Tibial nerve (tissue), 4 donors: ENCODE measurements at places on chromosomes 16 and 17. TPM values are rescaled to one million over a fixed set of nuclear protein-coding genes. Genes with fewer than 3 reads are reported as not detected.

The CBLN1 gene
- not detected for total RNA-seq

- H3K4me3 ChIP-seq = no peak overlapping the region
- H3K4me1 ChIP-seq = no peaks in the 10 kb centered on the region
- peaks cover 37% of the 10 kb centered on the region for H3K36me3 ChIP-seq
- H3K27me3 ChIP-seq = no peaks in the 10 kb centered on the region
- no peak for DNase-seq
- no peak overlapping the region for H3K27ac ChIP-seq
Observed at GRCh38 chr16:58665200-58665599, 19.4 kb downstream of the SLC38A7 start.

DNA sequence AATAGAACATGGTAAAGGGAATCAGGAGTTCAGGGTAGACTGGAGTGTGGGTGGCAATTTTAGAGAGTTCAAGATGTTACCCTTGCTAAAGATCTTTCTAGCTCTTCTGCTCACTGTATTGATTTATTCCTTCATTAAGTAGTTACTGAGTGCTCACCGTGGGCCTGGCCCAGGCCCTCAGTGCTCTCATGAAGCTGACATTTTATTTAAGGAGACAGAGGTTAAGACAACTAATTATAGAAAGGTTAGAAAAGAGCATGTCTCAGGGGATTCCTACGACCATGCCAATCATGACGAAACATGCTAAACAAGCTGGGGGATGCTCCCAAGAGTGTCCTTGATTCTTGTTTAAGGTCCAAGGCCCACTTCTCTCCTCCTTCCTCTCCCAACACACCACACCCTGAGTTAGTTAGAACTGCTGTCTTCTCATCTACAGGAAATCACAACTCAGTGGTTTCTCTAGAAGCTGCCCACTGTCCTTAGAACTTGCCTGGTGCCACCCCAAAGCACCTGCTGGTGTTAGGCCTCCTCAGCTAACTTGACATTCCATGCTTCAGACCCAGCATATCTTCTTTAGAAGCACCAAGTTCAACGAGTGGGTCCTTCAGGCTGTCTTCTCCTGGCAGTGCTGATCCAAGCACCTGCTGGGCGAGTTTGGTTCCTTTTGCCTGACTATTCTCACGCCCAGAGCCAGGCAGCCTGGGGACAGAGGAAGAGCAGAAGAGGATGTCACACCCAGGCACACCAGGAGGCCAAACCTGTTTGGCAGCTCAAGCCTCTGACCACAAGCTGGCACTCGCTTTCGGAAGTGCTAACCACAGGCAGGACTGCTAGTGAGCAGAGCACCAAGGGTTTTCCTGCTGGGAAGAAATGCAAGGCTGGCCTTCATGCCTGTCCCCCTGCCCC is 79.0 kb downstream of the GAS7 start:
- H3K4me3 ChIP-seq = no peak overlapping the region
- no peaks in the 10 kb centered on the region for H3K27me3 ChIP-seq
- no peaks in the 10 kb centered on the region for H3K36me3 ChIP-seq
- peak overlapping the region; percentile 91 for H3K27ac ChIP-seq
- DNase-seq = no peak

- H3K36me3 ChIP-seq = no peaks in the 10 kb centered on the region
- no peak overlapping the region for H3K27ac ChIP-seq
- peaks cover 6% of the 10 kb centered on the region for H3K4me1 ChIP-seq
- no peaks in the 10 kb centered on the region for H3K27me3 ChIP-seq
Observed at GRCh38 chr16:74563828-74564263, 43.1 kb downstream of the GLG1 start.

The MED1 gene
- 30.4 TPM for total RNA-seq
